ENCODE measurements at places on chromosomes 3 and 15.

DNA sequence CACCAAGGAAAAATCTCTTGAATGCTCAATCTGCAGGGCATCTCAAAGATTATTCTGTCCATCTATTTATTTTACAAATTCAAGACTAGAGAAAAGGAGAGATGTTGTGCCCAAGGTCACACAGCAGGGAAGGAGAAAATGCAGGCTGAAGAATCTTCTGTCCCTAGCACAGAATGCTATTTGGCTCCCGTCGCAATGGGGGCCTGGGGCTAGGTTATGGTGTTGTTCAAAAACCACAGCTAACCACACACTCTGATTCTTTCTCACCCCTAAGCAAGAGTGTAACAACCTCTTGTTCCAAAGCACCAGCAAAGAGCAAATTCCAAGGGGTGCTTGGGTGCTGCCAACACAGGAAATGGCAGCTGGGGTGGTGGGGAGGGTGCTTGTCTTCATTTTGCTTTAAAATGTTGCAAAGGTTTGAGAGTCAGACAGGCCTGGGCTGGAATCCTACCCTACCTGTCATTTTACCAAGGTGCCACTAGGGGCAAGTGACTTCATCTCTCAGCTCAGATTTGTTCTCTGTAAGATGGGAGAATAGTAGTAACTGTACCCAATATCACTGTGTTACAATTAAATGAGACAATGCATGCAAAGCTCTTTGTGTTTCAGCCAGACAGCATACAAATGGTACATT lies 112.5 kb downstream of the ADAMTS9 start:
- DNase-seq: no peak

DNA sequence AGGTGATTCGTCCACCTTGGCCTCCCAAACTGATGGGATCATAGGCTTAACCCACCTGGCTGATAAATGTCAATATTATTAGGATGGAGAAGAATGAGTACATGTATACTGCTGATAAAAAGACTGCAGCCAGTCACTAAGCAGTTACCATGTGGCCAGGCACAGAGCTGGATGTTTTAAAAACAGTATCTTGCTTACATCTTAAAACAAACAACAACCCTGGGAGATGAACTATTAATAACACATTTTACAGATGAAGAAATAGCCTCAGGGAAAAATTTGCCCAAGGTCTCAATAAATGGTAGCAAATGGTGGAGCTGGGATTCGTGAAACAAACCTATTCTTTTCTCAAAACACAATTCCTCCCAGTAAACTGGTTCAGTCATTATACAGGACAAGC lies 18.1 kb downstream of the IL17RD start:
- DNase-seq: no peak

GRCh38 chr3:127009531-127009930 lies 26.6 kb downstream of the PLXNA1 start:
- DNase-seq: no peak

GRCh38 chr3:64351713-64352638 lies 126.7 kb upstream of the PRICKLE2 start:
- no peak for DNase-seq
